ENCODE measurements at places on chromosomes 5 and 9.

DNA sequence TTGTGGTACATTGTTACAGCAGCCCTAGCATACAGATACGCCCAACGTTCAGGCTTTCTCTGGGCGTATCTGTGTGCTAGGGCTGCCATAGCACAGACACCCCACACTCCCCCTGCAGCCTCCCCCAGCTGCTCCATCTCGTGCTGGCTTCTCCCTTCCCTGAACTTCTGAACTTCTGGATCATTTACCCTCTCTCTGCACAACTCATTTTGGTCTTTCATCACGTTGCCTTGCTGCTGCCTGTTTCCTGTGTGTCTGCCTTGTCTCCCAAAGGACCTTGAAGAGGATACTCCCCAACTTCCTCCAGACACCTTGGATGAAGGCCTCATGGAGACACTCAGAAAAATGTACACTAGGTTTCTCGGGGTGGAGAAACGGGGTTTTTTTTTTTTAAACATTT, 37.3 kb downstream of the SLIT3 start:
- DNase-seq = peak; percentile 45

DNA sequence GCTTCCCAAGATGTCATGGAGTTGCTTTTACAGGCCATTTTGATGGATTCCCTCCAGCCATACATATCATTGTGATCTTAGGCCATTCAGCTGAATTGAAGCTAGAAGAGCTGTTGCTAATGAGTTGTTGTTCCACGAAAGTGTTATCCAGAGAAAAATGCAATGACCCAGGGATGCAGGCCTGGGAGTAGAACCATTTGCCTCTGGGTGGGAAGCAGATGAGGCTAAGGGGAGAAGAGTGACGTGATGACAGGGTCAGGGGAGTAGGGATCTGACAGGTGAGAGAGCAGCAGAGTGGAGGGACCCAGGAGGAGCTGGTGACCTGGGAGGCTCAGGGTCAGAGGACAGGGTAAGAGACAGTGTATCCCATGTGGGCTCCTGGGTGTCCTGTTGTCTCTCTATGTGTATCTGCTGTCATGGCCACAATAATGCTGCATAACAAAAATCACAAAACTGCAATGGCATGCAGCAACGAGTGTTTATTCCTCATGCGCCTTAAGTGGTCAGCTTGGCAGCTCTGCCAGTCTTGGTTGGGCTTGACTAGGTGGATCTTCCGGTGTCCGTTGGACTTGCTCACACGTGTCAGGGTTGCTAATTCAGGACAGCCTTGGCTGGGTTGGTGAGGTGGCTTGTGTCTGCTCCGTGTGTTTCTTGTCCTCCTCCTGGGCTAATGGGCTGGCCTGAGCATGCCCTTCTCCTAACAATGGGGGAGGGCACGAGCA, 90.6 kb downstream of the LIFR start:
- DNase-seq = no peak

- DNase-seq = no peak
These were observed 76.2 kb downstream of the ARHGAP26 start for GRCh38 chr5:142846406-142846805.

GRCh38 chr9:123973590-123974223, 37.9 kb upstream of the LHX2 start:
- no peak for DNase-seq

DNA sequence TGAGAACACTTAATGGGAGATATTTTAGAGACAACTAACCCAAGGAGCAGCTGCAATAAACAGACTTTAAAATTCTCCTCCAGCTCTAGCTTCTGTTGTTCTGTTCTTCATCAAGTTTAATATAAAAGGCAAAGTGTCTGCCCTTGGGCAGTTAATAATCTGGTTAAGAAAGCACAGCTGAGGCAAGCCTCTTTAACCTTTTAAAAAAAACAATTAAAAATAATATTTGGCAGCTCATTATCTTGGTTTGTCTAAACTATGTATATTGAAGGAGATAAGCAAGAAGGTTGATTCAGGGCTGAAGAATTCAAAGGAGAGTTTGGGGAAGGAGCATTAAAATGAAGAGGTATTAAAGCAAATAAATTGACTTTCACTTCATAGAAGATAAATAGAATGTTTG, 75.4 kb downstream of the TSSK1B start:
- no peak for DNase-seq

GRCh38 chr9:136754626-136755301, 3.3 kb downstream of the LCN8 start:
- DNase-seq = no peak

DNA sequence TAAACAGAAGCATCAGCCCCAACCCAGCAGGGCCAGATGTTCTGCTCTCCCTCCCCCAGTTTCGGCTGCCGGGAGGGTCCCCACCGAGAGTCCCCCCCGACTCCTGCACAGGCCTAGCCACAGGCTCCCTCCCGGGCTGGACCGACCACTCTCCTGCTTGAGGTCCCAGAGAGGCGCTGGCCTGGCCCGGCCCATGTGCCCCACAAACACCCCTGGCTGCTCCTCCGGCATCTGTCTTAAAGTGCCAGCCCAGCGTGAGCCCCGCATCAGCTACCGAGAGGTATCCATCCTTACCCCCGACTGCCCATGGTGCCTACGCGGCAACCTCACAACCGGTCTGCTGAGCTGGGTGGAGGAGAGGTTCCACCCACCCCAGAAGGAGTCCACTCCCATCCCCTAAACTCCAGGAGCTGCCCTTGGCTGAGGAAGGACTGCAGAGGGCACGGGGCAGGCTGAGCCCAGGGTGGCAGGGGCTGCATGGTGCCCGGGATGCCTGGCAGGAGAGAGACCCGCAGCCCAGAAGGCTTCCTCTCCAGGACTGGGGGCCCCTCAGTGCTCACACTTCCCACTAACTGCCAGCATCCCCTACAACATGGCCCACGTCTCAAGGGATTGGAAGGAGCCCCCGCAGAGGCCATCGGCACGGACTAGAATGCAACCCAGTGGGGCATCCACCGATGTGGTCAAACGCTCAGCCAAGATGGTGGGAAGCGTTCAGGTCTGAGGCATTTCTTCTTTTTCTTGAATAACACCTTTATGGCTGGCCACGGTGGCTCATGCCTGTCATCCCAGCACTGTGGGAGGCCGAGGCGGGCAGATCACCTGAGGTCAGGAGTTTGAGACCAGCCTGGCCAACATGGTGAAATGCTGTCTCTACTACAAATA, 15.6 kb upstream of the EGFL7 start:
- no peak for DNase-seq

GRCh38 chr5:40409601-40410000, 270.1 kb upstream of the PTGER4 start:
- DNase-seq = no peak

GRCh38 chr5:42879291-42879690, 67.6 kb upstream of the SELENOP start:
- DNase-seq = no peak

DNA sequence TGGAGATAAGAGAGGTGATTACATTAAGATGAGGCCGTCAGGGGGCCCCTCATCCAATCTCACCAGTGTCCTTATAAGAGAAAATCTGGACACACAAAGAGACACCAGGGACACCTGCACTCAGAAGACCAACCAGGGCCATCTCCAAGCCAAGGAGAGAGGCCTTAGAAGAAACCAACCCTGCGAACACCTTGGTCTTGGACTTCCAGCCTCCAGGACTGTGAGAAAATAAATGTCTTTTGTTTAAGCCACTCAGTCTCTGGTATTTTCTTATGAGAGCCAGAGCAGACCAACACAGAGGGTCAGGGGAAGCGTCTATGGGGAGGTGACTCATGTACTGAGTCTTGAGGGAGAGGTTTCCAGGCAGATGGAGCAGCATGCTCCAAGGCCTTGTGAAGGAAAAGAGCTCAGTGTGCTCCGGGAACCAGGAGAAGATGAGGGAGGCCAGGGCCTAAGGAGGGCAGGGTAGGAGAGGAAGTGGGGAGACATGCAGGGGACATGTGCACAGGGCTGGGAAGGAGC, 5.4 kb downstream of the PHYKPL start:
- no peak for DNase-seq

DNA sequence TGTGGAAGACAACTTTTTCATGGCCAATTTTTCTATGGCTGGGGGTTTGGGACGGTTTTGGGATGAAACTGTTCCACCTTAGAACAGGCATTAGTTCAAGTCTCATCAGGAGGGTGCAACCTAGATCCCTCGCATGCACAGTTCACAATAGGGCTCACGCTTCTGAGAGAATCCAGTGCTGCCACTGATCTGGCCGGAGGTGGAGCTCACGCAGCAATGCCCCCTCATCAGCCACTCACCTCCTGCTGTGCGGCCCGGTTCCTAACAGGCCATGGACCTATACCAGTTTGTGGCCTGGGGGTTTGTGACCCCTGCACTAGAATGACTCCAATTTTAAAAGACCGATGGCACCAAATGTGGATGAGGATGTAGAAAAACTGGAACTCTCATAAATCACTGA, 127.2 kb upstream of the IER5L start:
- no peak for DNase-seq

- no peak for DNase-seq
These were observed 36.1 kb upstream of the SLC2A8 start for GRCh38 chr9:127360829-127361228.

GRCh38 chr9:107768224-107768623, 278.7 kb upstream of the KLF4 start:
- no peak for DNase-seq

DNA sequence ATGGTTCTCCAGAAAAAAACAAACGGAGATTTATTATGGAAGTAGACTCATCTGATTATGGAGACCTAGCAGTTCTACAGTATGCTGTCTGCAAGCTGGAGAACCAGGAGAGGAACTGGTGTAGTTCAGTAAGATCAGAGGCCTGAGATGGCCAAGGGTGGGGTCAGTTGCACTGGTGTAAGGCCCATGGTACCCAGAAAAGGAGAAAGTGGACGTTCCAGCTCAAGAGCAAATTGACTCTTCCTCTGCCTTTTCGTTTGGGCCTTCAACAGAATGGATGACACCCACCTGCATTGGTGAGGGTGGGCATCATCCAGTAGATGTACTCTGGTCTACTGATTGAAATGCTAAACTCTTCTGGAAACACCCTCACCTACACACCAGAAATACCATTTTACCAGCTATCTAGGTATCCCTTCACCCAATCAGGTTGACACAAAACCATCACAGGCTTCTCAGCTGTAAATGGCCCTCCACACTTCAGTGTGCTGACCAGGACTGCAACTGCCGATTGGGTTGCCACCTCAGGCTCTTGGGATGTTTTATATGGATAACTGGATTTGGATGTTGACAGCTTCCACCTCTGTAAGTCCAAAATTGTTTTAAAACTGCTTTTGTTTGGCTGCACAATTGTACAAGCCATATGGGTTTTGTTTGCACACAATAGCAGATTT, 51.2 kb downstream of the RAD23B start:
- no peak for DNase-seq

Measured in GM03348 (cell line).